ENCODE measurements at places on chromosomes 7 and 10.
A peak's percentile ranks its signal among the peaks of the same experiment; 100 is the strongest.

GRCh38 chr7:120996988-120997345 lies 8.5 kb downstream of the CPED1 start:
- no peak for DNase-seq

DNA sequence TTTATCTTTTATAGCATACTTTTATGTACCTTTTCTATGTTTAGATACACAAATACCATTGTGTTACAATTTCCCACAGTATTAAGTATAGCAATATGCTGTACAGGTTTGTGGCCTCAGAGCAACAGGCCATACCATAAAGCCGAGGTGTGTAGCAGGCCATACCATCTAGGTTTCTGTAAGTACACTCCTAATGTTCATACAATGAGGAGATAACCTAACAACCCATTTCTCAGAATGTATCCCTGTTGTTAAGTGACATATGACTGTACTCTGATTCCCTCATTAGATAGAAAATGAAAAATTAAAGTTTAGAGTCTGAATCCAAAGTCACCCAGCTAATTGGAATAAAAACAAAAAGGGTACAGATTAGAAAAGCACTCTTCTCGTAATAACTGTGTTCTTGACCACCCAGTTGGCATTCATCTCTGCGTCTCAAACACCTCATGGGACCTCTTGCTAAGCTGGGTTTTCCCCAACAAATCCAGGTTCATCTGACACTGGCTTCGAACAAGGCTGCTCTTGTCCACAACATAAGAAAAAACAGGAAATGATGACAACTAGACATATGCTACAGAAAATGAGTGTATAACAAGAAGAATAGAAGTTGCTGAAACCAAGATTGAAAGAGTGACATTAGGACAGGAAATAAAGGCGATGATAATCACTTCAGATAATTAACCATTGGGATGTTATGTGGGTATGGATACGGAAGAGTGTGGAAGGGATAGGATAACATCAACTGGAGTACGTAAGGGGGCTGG lies 1.4 kb downstream of the NDUFB8 start:
- no peak for DNase-seq

DNA sequence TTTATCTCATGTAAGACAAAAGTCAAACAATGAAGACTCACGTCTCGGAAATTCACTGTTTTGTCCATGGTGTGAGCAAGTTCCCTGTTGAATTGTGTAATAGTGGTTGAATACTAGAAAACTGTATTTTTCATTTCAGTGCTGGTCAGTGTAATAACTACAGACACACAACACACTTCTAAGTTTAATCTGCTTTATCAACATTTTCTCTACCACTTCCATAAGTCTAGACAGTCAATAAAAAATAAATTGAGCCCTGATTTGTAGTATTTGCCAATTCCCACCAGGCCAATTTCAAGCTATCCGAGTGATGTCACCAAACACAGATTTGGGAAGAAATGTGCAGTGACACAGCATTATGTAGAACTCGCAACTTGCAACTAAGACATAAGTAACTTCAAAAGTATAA lies 81.9 kb downstream of the GPR141 start:
- no peak for DNase-seq

GRCh38 chr10:58320351-58321049 lies 14.3 kb upstream of the UBE2D1 start:
- no peak for DNase-seq

DNA sequence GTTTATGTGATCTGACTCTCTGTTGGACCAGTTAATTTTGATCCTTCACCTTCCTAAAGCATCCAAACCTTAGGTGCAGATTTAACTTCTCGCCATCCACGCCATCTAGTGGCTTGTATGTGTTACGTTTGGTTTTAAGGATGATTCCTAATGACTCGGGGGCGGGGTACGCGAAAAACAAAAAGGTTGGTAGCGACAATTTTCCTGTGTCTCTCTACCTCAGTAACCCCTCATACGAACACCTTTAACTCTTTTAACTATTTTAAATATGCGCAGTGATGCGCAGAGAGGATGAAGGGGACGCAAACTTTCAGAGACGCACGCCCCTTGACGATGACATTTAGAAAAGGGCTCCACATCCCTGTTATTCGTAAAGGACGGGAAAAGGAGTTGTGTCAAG lies 714 bp upstream of the KCND2 start:
- no peak for DNase-seq

GRCh38 chr10:102001435-102002068 lies 54.4 kb downstream of the ARMH3 start:
- DNase-seq: no peak

GRCh38 chr7:85102813-85103350 lies 84.0 kb downstream of the SEMA3D start:
- no peak for DNase-seq

DNA sequence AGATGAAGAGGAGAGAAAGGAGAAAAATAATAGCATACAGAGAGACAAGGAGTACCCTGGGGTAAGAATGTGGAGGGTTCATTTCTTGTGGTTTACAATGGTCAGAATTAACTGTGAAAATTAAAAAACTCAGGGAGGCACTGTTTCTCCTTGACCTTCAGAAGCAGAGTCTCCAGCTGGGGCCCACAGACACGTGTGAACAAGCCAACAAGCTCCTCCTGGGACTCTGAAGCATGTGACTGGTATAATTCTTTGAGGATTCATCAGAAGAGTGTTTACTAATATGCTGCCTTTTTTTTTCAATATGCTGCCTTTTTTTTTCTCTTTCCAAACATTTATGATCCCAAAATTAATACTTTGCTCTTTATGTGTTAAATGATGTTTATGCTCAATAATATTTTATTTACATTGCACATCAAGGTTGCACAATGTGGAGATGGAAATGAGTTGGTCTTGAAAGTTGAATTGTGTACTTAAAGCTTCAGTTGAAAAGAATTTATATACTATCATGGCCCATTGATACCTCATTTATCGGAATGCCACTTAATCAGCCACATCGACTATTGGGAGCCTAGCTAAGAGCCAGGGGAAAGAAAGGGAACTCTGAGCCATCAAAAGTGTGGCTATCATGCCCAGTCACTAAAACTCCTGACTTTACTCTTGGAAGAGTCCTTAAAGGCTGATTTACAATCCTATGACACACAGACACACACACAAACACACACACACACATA lies 134.7 kb upstream of the RHOBTB1 start:
- DNase-seq: no peak

DNA sequence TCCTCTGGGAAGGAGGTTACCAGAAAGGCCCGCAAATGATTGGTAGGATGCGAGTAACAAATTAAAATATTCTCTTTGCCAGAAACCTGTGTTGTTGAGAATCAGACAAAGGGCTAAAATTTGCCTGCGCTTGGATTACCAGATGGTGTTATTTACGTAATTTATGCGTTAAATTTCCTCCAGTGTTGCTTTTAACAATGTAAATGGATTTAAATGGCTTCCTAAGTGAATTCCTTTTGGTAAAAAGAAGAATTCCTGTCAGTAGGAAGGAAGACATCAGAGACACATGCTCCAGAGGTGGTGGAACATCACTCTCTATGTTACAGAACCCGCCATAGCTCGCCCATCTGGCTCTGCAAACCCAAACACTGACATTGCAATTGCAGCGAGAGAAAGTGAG lies 520.6 kb downstream of the GALNT17 start:
- DNase-seq: no peak

DNA sequence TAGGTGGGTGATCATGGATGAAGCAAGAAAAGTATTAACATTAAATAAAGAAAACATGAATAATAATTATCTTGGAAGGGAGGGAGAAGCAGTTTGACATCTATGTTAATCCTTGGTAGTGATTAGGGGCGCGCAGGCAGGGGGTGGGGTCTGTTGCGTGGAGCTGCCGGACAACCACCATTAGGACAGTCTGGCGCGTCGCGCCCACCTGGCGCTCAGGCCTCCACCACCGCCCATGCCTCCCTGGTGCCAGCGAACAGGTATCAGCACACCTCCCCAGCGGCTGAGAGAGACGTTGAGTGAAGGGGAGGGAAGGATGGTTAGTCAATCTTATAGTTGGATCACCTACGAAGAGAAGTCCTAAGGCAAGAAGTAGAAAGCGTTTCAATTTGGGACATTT lies 94.2 kb upstream of the CDK1 start:
- DNase-seq: no peak

DNA sequence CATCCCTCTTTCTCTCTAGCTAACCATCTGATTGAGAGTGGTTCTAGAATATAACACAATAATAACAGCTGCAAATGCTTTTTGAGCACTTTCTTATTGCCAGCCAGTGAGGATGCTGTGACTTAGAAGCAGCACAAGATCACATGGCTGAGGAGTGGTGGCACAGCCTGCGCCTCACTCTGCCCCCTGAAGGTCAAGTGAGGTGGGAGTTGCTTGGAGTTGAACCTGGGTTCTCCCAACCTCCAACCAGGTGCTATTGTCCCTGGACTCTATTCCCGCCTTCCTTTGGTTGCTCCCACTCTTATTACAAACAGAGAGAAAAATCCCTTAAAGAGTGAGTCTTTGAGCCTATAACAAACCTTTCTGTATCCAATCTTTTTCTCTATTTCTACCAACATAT lies 280.3 kb upstream of the PODXL start:
- no peak for DNase-seq

GRCh38 chr7:103538964-103539709 lies 93.1 kb upstream of the SLC26A5 start:
- no peak for DNase-seq

DNA sequence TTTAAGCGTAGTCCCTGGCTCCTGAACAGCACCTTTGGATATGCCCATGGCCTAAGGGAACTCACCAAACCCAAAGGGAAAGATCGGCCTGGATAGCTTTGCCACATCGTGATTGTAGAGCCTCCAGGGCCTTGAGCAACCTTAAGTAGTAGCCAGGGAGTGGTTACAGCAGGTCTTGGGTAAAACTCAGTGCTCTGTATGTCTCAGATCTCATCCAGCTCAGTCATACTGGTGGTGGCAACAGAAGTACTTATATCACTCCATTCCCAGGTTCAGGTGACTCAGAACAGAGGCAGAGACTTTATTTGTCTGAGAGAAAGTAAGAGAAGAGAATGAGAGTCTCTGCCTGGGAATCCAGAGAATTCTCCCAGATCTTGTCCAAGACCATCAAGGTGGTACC lies 39.1 kb upstream of the AASS start:
- no peak for DNase-seq

GRCh38 chr10:89091496-89091895 lies 100.9 kb downstream of the FAS start:
- no peak for DNase-seq

- no peak for DNase-seq
Measured at GRCh38 chr7:1716263-1717094, 46.4 kb downstream of the ELFN1 start.

- DNase-seq: peak; percentile 83
Measured at GRCh38 chr7:139854124-139854511, 25.1 kb downstream of the TBXAS1 start.

DNA sequence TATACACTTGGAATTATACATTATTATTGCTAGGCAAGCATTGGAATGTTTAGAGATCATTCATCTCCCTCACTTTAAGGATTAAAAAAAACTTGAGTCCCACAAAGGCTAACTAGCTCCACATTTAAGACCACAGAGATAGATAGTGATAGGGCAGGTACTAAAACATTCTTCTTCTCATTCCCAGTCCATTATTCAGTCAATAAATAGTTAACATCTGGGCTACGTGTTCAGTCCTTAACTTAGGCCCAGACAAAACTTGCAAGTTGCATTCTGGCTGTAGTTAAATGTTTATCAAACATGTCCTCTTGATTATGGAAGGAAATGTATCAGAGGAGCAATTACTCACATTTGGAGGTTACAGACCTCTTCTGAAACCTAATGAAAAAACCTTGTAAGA lies 2.4 kb downstream of the GNG11 start:
- DNase-seq: no peak

DNA sequence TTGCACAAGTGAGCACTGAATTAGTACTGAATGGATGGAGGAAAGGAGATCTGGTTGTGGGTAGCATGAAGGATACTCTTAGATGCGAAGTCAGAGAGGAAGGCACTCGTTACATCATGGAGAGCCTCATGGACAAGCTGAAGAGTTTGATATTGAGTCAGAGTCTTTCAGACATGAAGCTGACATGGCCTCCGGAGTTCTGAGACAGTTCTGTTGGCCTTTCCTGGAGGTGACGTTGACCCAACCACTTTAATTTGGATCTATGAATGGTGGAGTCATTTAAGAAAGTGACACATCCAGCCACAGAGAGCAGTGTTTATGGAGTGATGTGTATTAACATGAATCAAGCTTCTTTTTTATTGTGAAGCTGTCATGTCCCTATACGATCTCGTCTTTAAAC lies 286.3 kb upstream of the CDC14C start:
- no peak for DNase-seq

DNA sequence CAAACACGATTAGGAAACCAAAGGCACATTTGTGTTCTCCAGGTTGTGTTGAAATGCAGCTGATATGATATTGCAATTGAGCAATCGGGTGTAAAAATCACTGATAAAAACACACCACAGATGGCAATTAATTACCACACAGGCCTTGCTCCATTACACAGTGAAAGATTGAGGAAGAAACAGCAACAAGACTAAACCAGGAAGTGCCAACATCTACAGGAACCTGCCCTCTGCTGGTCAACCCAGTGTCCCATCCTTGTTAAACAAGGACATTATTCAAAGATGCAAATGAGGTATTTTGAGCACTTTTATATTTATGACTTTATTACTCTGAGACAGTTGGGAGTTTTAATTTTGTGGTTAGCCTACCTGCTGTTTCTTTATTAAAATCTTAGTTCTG lies 765.6 kb upstream of the GHITM start:
- DNase-seq: no peak

DNA sequence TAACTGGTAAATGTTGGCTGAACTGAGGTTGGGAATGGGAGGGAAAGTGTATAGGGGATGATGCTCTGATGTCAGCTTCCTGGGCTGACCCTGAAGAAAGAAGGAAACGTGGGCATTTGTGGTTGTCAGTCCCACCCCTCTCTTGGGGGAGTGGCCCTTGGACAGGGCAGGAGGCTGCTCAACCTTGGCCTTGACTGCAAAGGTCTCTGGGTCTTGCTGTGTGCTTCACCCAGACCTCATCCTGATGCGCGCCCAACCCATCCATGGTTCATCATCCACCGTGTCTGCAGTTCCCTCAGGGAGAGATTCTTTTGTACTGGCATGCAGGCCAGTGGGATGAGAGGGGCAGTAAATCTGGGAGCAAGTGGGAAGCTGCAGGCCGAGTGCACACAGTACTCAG lies 4.7 kb upstream of the ZYX start:
- no peak for DNase-seq

- no peak for DNase-seq
Measured at GRCh38 chr10:99557044-99557443, 24.3 kb downstream of the NKX2-3 start.

DNA sequence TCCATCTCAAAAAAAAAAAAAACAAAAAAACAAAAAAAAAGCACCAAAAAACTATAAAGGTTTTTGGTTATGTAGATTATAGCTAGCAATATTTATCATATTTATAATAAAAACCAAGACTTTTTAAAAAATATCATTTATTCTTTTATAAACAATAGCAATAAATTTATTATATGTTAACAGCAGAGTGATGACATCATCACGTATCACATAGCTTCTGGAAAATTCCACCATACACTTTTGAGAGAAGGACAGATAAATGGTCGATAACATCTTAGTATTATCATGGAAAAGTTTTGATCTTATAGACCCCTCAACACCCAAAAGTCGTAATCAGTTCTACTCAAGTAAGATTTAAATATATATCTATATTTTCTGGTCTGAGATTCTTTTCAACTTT lies 33.2 kb upstream of the IL15RA start:
- no peak for DNase-seq

- DNase-seq: no peak
Measured at GRCh38 chr10:48331436-48331835, 25.0 kb downstream of the MAPK8 start.
